ENCODE measurements at places on chromosomes 16 and 17. TPM values are rescaled to one million over a fixed set of nuclear protein-coding genes. Genes with fewer than 3 reads are reported as not detected.

TRPV2 gene
- 0.61 TPM for total RNA-seq

CCDC200 gene
- total RNA-seq: not detected

MFSD6L gene
- not detected for total RNA-seq

PIMREG gene
- total RNA-seq: 53.2 TPM

ENPP7 gene
- total RNA-seq: not detected

CHST4 gene
- 0.10 TPM for total RNA-seq

SOCS7 gene
- 15.2 TPM for total RNA-seq

BICDL2 gene
- total RNA-seq: not detected

YBX2 gene
- 0.69 TPM for total RNA-seq

KRTAP9-4 gene
- not detected for total RNA-seq

GCGR gene
- total RNA-seq: 0.18 TPM

MYO15A gene
- 0.58 TPM for total RNA-seq

CCL2 gene
- 24.8 TPM for total RNA-seq

HOXB6 gene
- 6.2 TPM for total RNA-seq

UTS2R gene
- total RNA-seq: not detected

NOS2 gene
- total RNA-seq: 0.13 TPM

PTX4 gene
- not detected for total RNA-seq

CCL13 gene
- not detected for total RNA-seq

CCL8 gene
- total RNA-seq: not detected

DHRS7C gene
- total RNA-seq: not detected

MT1E gene
- not detected for total RNA-seq

TNS4 gene
- total RNA-seq: 178 TPM

GPATCH8 gene
- 17.1 TPM for total RNA-seq

CCDC154 gene
- 0.11 TPM for total RNA-seq

PYY gene
- total RNA-seq: not detected

MMP2 gene
- total RNA-seq: 13.6 TPM

TEDC2 gene
- total RNA-seq: 22.2 TPM

C17orf67 gene
- total RNA-seq: 2.2 TPM

DRC3 gene
- total RNA-seq: 2.2 TPM

BRIP1 gene
- total RNA-seq: 3.1 TPM

C16orf96 gene
- not detected for total RNA-seq

NR1D1 gene
- total RNA-seq: 11.2 TPM

HIC1 gene
- 1.6 TPM for total RNA-seq

ITGA2B gene
- 1.7 TPM for total RNA-seq

SLC38A8 gene
- total RNA-seq: not detected

SMTNL2 gene
- 0.36 TPM for total RNA-seq

G6PC1 gene
- not detected for total RNA-seq

SSH2 gene
- total RNA-seq: 31.9 TPM

PRR15L gene
- 0.54 TPM for total RNA-seq

SHBG gene
- 0.35 TPM for total RNA-seq

PRR29 gene
- total RNA-seq: 0.71 TPM

KRTAP4-5 gene
- total RNA-seq: not detected

TBC1D3L gene
- 12.6 TPM for total RNA-seq

KRTAP4-9 gene
- not detected for total RNA-seq

PMFBP1 gene
- 0.13 TPM for total RNA-seq

CES3 gene
- 1.8 TPM for total RNA-seq

HSD11B2 gene
- 2.0 TPM for total RNA-seq

TEPSIN gene
- total RNA-seq: 32.9 TPM

SLC12A4 gene
- 26.3 TPM for total RNA-seq

NPIPB13 gene
- 2.2 TPM for total RNA-seq

Data from A549 treated with CORT108297 at 1 μM for 4 hours (cell line).